ENCODE measurements at places on chromosomes 3 and 15. TPM values are rescaled to one million over a fixed set of nuclear protein-coding genes. Genes with fewer than 3 reads are reported as not detected.
A peak's percentile ranks its signal among the peaks of the same experiment; 100 is the strongest.

AP4E1 gene
- total RNA-seq = 16.5 TPM

DNA sequence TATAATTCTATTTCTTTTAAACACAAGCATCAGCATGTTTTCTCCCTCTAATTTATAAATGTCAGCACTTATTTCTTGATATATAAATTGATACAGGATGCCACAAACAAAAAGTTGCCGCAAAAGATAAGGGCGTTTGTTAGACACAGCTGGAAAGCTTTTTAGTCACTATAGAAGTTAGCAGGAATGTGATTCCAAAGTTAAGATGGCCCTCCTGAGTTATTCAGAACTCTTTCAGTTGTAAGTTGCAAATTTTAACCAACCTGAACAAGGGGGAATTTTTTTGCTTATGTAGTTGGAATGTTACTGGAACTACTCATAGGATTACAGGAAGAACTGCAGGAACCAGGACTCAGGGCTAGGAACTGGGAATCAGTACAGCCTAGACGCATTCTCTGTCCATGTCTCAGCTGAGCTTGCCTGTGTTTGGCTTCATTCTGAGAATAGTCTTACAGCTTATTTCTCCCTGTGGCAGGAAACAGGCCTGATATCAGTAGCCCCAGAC, 166.3 kb downstream of the VGLL4 start:
- no peak for DNase-seq
- no peak overlapping the region for H3K4me3 ChIP-seq
- no peak overlapping the region for H3K27ac ChIP-seq
- no peaks in the 10 kb centered on the region for H3K27me3 ChIP-seq
- H3K36me3 ChIP-seq = no peaks in the 10 kb centered on the region

- no peak overlapping the region for H3K4me3 ChIP-seq
- DNase-seq = no peak
- peaks cover 6% of the 10 kb centered on the region for H3K27me3 ChIP-seq
- H3K27ac ChIP-seq = no peak overlapping the region
- H3K36me3 ChIP-seq = no peaks in the 10 kb centered on the region
- H3K4me1 ChIP-seq = peaks cover 8% of the 10 kb centered on the region
Measured at GRCh38 chr3:8767667-8768363, 1.6 kb downstream of the OXTR start.

ARIH2 gene
- total RNA-seq = 117 TPM

CSTA gene
- total RNA-seq = not detected

GRCh38 chr3:185658943-185659342, 72.8 kb downstream of the SENP2 start:
- H3K36me3 ChIP-seq = no peaks in the 10 kb centered on the region
- H3K4me1 ChIP-seq = peaks cover 4% of the 10 kb centered on the region
- no peak overlapping the region for H3K27ac ChIP-seq
- no peak overlapping the region for H3K4me3 ChIP-seq

- H3K36me3 ChIP-seq = no peaks in the 10 kb centered on the region
- H3K27me3 ChIP-seq = no peaks in the 10 kb centered on the region
- no peak overlapping the region for H3K4me3 ChIP-seq
- no peak overlapping the region for H3K27ac ChIP-seq
Measured at GRCh38 chr3:30098653-30099455, 507.5 kb upstream of the TGFBR2 start.

GRCh38 chr3:45994419-45995235, 997 bp downstream of the FYCO1 start:
- H3K4me1 ChIP-seq = peaks cover 51% of the 10 kb centered on the region
- H3K36me3 ChIP-seq = no peaks in the 10 kb centered on the region
- H3K27me3 ChIP-seq = no peaks in the 10 kb centered on the region
- H3K4me3 ChIP-seq = peak overlapping the region; percentile 91
- peak overlapping the region; percentile 87 for H3K27ac ChIP-seq

CILP gene
- total RNA-seq = 0.04 TPM

DNA sequence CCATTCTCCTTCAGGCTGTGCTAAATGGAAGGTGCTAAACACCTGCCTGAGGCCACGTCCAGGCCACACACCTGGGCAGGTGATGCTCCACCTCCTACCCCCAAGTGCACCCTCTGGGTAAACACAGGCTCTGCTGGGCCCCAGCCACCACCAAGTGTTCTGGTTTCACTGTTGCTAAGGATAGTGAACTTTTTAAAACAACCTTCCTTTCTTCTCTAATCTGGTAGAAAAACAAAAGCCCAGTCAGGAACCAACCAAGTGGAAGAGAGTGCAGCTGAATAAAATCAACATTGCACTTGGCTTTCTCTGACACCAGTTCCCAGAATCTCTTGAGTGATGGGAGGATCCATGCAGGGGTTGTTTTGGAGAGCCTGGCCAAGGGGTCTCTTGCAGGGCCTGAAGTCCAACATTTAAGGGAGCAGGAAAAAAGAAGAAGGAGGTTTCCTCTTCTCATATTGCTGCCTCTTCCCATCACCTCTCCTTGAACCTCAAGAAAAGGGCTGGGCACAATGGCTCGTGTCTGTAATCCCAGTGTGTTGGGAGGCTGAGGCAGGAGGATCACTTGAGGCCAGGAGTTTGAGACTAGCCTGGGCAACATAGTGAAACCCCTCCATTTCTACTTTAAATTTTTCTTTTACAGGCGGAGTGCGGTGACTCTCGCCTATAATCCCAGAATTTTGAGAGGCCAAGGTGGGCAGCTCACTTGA, 26.2 kb upstream of the ATP13A3 start:
- no peak overlapping the region for H3K27ac ChIP-seq
- H3K4me3 ChIP-seq = no peak overlapping the region
- no peaks in the 10 kb centered on the region for H3K36me3 ChIP-seq
- DNase-seq = no peak
- H3K4me1 ChIP-seq = no peaks in the 10 kb centered on the region
- H3K27me3 ChIP-seq = no peaks in the 10 kb centered on the region

BFSP2 gene
- not detected for total RNA-seq

GRCh38 chr15:67556976-67557570, 14.6 kb downstream of the MAP2K5 start:
- H3K4me3 ChIP-seq = no peak overlapping the region
- H3K36me3 ChIP-seq = no peaks in the 10 kb centered on the region
- H3K27ac ChIP-seq = no peak overlapping the region
- DNase-seq = no peak

- H3K27me3 ChIP-seq = peaks cover 4% of the 10 kb centered on the region
- no peak overlapping the region for H3K27ac ChIP-seq
- no peak overlapping the region for H3K4me3 ChIP-seq
- DNase-seq = no peak
Measured at GRCh38 chr3:13841141-13841540, 38.7 kb downstream of the WNT7A start.

DNA sequence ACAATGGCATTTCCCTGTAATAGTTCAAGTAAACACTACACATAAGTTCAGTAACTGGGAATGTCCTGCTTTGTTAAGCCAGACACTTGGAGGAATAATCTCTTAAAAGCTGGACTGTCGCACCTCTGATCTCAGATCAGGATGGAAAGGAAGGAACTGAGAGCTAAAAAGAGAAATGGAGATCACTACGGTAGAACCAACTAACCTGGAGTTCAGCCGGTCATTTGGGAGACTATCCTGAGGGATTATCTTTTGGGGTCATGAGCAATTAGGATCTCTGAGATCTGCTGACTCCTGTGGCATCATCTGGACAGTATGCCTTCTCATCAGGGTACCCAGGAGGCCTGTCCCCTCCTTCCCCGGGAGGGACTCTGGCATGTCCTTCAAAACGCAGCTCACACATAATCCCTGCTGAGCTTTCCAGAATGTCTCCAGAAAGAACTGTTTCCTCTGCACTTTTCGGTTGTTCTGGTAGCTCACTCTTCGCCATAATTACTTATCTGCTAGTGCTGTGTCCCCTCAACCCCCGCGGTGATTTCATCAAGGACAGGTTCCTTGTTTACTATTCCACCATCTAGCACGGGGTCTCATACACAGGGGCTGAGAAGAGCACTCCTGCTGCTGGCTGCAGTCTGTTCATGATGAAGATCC, 115.6 kb downstream of the SENP2 start:
- no peaks in the 10 kb centered on the region for H3K27me3 ChIP-seq
- H3K36me3 ChIP-seq = no peaks in the 10 kb centered on the region
- H3K4me3 ChIP-seq = no peak overlapping the region

DNA sequence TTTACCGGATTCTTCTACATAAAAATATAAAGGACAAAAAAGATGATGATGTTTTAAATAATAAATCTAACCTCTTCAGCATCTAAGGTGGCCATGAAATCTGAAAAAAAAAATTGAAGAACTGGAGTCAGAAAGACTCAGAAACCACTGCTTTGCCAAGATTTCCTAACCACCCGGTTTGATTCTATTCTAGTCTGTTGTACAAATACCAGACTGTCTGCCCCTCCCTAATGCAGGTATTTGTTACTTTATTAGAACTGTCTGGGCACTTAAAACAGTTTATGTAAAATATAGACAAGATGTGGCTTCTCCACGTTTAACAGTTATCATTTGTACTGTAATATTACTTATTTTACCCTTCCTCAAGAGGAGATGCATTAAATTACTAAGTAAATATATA, 48.8 kb downstream of the UACA start:
- H3K4me1 ChIP-seq = no peaks in the 10 kb centered on the region
- no peak overlapping the region for H3K27ac ChIP-seq
- no peak overlapping the region for H3K4me3 ChIP-seq
- H3K36me3 ChIP-seq = no peaks in the 10 kb centered on the region
- H3K27me3 ChIP-seq = no peaks in the 10 kb centered on the region

DNA sequence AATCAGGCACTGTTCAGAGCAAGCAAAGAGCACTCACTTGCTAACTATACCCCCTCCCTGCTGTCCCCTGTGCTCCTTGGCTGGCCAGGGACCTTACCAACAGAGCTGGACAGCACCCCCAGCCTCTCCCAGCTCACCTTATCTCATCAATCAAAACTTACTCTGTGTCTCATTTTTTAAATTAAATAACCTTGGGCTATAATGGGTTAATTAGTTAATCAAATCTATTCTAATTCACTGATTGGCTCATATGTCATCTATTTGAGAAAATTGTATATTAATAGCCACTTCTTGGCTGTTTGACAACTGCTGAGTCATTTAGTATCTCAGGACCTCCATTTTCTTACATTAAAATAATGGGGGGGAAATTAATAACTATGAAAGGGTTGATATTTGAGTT, 22.9 kb downstream of the IL5RA start:
- no peaks in the 10 kb centered on the region for H3K36me3 ChIP-seq
- H3K27me3 ChIP-seq = no peaks in the 10 kb centered on the region
- no peak overlapping the region for H3K4me3 ChIP-seq
